ENCODE measurements at places on chromosomes 3 and 15. TPM values are rescaled to one million over a fixed set of nuclear protein-coding genes. Genes with fewer than 3 reads are reported as not detected.

GRCh38 chr15:94692710-94693109 lies 461.3 kb downstream of the MCTP2 start:
- H3K36me3 ChIP-seq = no peaks in the 10 kb centered on the region
- no peak overlapping the region for H3K27ac ChIP-seq
- H3K27me3 ChIP-seq = no peaks in the 10 kb centered on the region
- H3K4me1 ChIP-seq = no peaks in the 10 kb centered on the region

GRCh38 chr3:105246536-105246935 lies 120.2 kb upstream of the ALCAM start:
- no peak for DNase-seq
- no peak overlapping the region for H3K27ac ChIP-seq
- no peaks in the 10 kb centered on the region for H3K27me3 ChIP-seq
- no peaks in the 10 kb centered on the region for H3K4me1 ChIP-seq

DNA sequence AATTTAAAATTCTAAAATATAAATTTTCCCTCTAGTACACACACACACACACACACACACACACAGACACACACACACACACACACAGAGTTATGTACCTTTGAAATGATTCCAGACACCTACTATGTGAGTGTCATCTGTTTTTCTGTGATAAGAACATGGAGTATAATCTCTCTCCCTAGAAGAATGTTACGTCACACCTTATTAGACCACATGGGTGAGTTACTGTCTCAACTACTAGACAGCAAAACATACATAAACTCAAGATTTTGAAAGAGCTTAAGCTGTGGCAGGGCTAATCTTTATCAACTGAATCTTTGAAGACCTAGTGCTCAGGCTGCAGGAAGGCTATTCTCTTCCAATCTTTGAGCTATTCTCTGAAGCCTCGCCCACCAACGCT lies 385.9 kb upstream of the BCHE start:
- no peak for DNase-seq
- H3K4me3 ChIP-seq = no peak overlapping the region
- no peaks in the 10 kb centered on the region for H3K4me1 ChIP-seq
- no peak overlapping the region for H3K27ac ChIP-seq
- H3K36me3 ChIP-seq = no peaks in the 10 kb centered on the region
- H3K27me3 ChIP-seq = no peaks in the 10 kb centered on the region

CCR3 gene
- total RNA-seq = not detected

GRCh38 chr3:45793482-45794176 lies 2.7 kb downstream of the SLC6A20 start:
- H3K4me3 ChIP-seq = no peak overlapping the region
- H3K4me1 ChIP-seq = peaks cover 7% of the 10 kb centered on the region
- H3K36me3 ChIP-seq = no peaks in the 10 kb centered on the region
- H3K27ac ChIP-seq = no peak overlapping the region

- DNase-seq = no peak
- no peak overlapping the region for H3K4me3 ChIP-seq
- H3K27me3 ChIP-seq = peaks cover 8% of the 10 kb centered on the region
- no peak overlapping the region for H3K27ac ChIP-seq
- H3K4me1 ChIP-seq = no peaks in the 10 kb centered on the region
These were observed 15.3 kb downstream of the TMEM108 start for GRCh38 chr3:133053532-133053931.

GRCh38 chr3:185712337-185712736 lies 112.5 kb downstream of the IGF2BP2 start:
- H3K36me3 ChIP-seq = no peaks in the 10 kb centered on the region
- DNase-seq = no peak
- H3K27ac ChIP-seq = no peak overlapping the region
- H3K27me3 ChIP-seq = no peaks in the 10 kb centered on the region
- no peak overlapping the region for H3K4me3 ChIP-seq

DNA sequence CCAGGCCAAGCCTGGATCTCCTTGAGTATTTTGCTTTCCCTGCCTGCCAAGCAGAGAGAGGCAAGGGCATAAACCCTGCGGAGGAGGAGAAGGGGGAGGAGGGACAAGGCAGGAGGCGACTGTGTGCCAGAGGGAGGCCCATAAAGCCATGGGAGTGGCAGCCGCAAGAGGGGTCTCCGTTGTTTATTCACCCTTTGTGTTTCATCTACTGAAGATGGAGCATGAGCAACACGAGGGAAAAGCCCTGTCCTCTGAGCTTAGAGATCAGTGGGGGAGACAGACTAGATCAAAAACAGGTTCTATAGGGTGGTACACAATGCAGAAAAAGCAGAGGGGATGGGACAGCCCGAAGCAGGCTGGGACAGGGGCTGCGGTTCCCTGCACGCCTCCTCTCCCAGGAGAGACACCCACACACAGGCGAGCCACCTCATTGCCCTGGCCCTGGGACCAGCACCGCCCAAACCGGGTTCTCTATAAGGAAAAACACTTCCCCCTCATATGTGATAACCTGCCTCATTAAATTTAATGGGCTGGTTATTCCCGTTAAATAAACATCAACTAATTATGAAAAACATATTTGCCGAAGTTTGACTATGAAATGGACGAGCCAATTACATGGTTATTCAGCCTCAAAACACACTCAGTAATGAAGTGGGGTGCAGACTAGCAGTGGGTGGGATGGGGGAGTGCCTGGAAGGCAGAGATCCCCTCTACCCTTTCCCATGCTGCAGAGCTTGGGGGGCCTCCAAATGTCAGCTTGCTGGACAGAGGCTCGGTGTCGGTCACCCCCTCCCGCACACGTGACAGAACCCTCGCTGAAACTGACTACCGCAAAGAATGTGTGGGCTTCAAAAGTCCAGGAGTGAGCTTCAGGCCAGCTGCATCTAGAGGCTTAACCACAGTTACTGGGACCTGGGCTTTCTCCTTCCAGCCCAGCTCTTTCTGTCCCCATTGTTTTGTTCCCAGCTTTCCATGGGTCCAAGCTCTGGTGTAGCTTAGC lies 14.2 kb upstream of the PLXNA1 start:
- no peaks in the 10 kb centered on the region for H3K27me3 ChIP-seq
- no peak for DNase-seq
- no peak overlapping the region for H3K27ac ChIP-seq
- no peak overlapping the region for H3K4me3 ChIP-seq
- peaks cover 3% of the 10 kb centered on the region for H3K4me1 ChIP-seq
- H3K36me3 ChIP-seq = no peaks in the 10 kb centered on the region

DNA sequence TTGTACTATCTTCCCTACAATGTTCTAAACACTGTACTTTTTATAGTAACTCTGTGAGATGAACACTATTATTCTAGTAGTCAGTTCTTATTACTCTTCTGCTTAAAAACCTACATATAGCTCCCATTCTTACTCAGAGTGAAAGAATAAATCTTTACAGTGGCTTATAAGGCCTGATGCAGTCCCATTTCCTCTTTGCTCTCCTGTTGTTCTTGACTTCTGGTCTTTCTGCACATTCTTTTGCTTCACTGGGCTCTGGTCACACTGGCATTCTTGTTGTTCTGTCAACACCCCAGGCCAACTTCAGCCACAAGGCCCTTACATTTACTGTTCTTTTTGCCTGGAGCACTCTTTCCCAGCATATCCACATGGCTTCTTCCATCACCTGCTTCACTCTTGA lies 58.2 kb upstream of the TP63 start:
- no peak for DNase-seq
- H3K36me3 ChIP-seq = no peaks in the 10 kb centered on the region
- H3K4me3 ChIP-seq = no peak overlapping the region
- no peaks in the 10 kb centered on the region for H3K4me1 ChIP-seq
